ENCODE measurements at places on chromosomes 7 and 10.

DNA sequence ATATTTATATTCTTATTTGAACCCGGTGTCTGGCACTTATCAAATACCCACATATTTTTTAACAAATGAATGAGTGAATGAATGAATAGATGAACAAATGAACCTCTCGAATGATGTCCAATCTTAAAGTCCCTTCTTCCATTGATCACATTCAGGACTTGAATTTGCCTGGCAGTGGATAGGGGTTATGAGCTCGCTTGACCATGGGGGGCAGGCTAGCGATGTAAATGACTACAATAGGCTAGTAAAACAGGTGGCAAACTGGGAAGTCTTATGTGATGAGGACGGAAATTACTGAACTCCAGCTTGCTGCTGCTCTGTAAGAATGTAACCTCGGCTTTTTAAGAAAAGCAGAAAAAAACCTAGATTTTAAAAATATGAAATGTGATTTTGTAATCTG is 247.7 kb upstream of the DKK1 start:
- no peak for DNase-seq

GRCh38 chr10:99779335-99779734 is 3.1 kb upstream of the ABCC2 start:
- no peak for DNase-seq

DNA sequence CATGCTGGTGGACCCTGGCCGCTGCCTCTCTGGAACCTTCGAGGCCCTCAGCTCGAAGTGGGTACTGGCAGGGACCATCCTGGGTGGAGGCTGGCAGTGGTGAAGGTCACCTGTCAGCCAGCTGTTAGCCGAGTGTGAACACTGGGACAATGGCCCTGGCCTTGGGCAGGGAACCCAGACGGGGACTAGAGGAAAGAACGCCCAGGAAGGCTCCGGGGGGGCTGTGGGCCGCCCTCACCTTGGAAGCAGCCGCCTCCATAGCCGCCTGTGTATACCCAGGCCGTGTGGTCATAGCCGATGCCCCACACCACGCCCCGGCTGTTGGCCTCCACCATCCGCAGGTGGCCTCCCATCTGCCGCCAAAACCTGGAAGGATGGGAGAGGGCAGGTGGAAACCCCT is 17.6 kb downstream of the BHLHA15 start:
- DNase-seq: no peak

DNA sequence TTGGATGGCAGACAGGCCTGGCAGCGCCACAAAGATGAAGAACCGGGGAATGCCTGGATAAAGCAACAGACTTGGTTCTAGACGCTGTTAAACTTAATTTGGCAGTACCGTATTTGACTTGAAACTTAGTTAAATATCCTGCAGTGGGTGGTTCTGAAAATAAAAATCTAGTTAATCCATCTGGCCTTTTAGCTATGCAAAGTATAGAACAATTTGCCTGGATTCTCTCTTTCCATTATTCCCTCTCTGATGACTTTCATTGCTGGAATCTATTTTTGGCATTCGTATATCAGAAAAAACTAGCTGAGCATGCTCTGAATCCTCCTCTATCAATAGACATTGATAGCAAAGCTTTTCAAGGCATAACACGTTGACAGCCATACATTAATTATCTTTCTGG is 203.6 kb downstream of the MACC1 start:
- DNase-seq: no peak

Data from GM13976 (cell line).